T-cell (primary cell): ENCODE measurements at places on chromosomes 1 and 21. TPM values are rescaled to one million over a fixed set of nuclear protein-coding genes. Genes with fewer than 3 reads are reported as not detected.
A peak's percentile ranks its signal among the peaks of the same experiment; 100 is the strongest.

GRCh38 chr1:5504364-5504740, 487.9 kb downstream of the NPHP4 start:
- H3K27ac ChIP-seq: no peak overlapping the region
- DNase-seq: no peak
- H3K4me1 ChIP-seq: no peaks in the 10 kb centered on the region
- no peaks in the 10 kb centered on the region for H3K27me3 ChIP-seq

DNA sequence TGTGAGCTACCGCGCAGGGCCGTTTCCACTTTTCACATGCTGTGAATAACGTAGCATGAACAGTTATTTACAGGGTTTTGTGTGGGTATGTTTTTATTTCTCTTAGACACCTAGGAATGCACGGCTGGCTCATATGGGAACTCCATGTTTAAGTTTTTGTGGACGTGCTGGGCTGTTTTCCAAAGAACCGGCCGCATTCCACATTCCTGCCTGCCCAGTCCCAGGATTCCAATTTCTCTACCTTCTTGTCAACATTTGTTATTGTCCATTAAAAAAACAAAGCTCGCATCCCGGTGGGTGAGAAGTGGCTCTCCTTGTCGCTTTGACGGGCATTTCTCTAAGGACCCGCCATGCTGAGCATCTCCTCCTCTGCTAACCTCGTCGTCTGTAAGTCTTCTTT, 47.1 kb upstream of the LRRC3 start:
- no peaks in the 10 kb centered on the region for H3K27me3 ChIP-seq
- H3K4me3 ChIP-seq: no peak overlapping the region
- H3K36me3 ChIP-seq: no peaks in the 10 kb centered on the region
- no peak for DNase-seq

Gene TNFRSF1B
- 119 TPM for total RNA-seq

- no peak overlapping the region for H3K4me3 ChIP-seq
- no peaks in the 10 kb centered on the region for H3K4me1 ChIP-seq
- H3K27me3 ChIP-seq: no peaks in the 10 kb centered on the region
- H3K27ac ChIP-seq: no peak overlapping the region
- no peak for DNase-seq
Measured at GRCh38 chr1:167054531-167054930, 35.6 kb downstream of the GPA33 start.

Gene TMOD4
- total RNA-seq: 2.9 TPM

DNA sequence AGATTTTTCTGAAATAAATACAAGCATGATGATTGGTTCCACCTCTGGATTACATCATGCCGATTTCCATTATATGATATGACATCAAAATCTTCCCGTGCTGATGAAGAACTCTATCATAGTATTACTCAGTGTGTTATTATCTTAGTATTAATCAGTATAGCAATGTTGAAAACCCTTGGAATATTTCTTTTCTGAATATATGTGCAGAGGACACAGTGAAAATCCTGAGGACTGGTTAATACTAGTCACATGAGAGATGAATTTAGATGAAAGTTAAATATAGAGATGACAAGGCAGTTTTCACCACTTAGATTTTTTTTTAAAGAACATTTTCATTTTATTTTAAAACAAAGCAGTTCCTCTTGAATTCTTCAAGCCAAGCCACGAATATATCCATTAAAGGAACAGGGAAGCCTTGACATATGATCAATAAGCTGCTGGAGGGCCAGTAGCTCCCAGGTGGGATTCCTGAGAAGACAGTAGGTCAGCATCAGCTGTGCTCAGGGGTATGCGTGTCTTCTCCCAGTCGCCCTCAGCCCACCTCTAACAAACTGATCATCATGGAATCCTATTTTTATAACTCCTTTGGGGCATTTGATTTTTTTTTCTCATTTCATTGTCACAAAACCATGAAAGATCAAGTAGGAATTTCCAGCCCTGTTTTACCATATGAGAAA, 56.2 kb upstream of the UBE2U start:
- no peaks in the 10 kb centered on the region for H3K4me1 ChIP-seq
- H3K27me3 ChIP-seq: no peaks in the 10 kb centered on the region
- no peak for DNase-seq

GRCh38 chr1:110672001-110672752, 2.6 kb downstream of the KCNA3 start:
- peaks cover 9% of the 10 kb centered on the region for H3K4me1 ChIP-seq
- H3K4me3 ChIP-seq: peak overlapping the region; percentile 99
- peak; percentile 76 for DNase-seq
- H3K36me3 ChIP-seq: no peaks in the 10 kb centered on the region
- no peaks in the 10 kb centered on the region for H3K27me3 ChIP-seq

Gene RRP1
- 25.7 TPM for total RNA-seq

GRCh38 chr1:38834937-38835827, 24.4 kb downstream of the RRAGC start:
- H3K27me3 ChIP-seq: peaks cover 11% of the 10 kb centered on the region
- H3K36me3 ChIP-seq: peaks cover 9% of the 10 kb centered on the region
- no peaks in the 10 kb centered on the region for H3K4me1 ChIP-seq
- DNase-seq: peak; percentile 14
- no peak overlapping the region for H3K4me3 ChIP-seq
- no peak overlapping the region for H3K27ac ChIP-seq

DNA sequence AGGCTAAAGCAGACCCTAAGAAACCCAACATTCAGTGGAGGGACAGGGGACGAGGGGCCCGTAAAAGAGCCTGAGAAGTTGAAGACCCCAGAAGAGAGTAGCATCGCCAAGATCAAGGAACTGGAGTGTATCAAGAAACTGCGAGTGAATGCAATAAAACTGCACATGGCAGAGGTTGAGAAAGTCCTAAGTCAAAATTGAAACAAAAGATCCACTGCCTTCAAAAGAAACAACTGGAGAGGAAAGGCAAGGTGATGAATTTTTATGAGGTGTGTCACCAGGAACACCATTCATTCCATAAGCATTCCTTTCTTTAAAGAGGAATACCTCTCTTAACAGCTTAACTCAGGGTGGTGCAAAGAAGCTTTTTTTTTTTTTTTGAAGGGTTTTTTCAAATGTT, 38.3 kb upstream of the ADORA3 start:
- no peaks in the 10 kb centered on the region for H3K4me1 ChIP-seq
- no peak for DNase-seq
- H3K36me3 ChIP-seq: no peaks in the 10 kb centered on the region
- H3K27ac ChIP-seq: no peak overlapping the region
- no peak overlapping the region for H3K4me3 ChIP-seq

GRCh38 chr1:207455183-207455754, 1.1 kb downstream of the CR2 start:
- DNase-seq: no peak
- peak overlapping the region; percentile 55 for H3K4me3 ChIP-seq
- H3K36me3 ChIP-seq: no peaks in the 10 kb centered on the region
- peaks cover 17% of the 10 kb centered on the region for H3K4me1 ChIP-seq

Gene PPM1J
- 0.15 TPM for total RNA-seq

Gene CYP4A11
- total RNA-seq: 0.26 TPM

Gene GCSAML
- total RNA-seq: 0.26 TPM

Gene SPRR4
- not detected for total RNA-seq

DNA sequence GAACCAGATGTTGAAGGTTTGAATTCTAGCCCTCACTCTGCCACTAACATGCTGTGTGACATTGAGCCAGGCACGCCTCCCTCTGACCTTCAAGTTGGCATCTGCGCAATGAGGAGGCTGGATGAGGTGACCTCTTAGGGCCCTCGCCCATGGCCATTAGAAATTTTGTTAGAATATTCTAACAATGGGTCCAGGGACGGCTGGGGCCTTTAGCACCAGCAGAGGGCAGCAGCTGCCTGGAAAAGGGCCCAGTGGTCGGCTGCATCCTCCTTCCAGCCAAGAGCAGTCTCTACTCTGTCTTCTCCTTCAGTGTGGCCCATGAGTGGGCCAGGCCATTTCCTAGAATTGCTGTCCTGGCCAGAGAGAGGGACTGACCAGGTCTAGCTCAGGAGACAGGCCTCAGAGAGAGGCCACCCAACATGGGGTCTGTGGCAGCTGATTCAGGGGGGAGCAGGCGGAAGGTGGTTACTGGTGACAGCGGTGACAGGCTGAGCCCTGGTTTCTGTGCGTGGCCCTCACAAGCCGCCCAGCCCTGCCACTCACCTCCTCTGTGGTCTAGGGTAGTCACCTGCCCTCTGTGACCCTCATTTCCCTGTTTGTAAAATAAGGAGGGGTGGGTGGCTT, 101.3 kb upstream of the ACTL8 start:
- H3K4me1 ChIP-seq: no peaks in the 10 kb centered on the region
- no peaks in the 10 kb centered on the region for H3K36me3 ChIP-seq
- H3K27ac ChIP-seq: no peak overlapping the region
- no peaks in the 10 kb centered on the region for H3K27me3 ChIP-seq
- DNase-seq: no peak

- H3K27ac ChIP-seq: no peak overlapping the region
- no peak for DNase-seq
- H3K27me3 ChIP-seq: no peaks in the 10 kb centered on the region
- H3K36me3 ChIP-seq: no peaks in the 10 kb centered on the region
Measured at GRCh38 chr1:55943012-55943411, 636.4 kb downstream of the PLPP3 start.

- no peak for DNase-seq
- no peaks in the 10 kb centered on the region for H3K36me3 ChIP-seq
- no peak overlapping the region for H3K4me3 ChIP-seq
- no peaks in the 10 kb centered on the region for H3K27me3 ChIP-seq
- H3K4me1 ChIP-seq: no peaks in the 10 kb centered on the region
Measured at GRCh38 chr1:225159793-225160192, 230.3 kb downstream of the DNAH14 start.

DNA sequence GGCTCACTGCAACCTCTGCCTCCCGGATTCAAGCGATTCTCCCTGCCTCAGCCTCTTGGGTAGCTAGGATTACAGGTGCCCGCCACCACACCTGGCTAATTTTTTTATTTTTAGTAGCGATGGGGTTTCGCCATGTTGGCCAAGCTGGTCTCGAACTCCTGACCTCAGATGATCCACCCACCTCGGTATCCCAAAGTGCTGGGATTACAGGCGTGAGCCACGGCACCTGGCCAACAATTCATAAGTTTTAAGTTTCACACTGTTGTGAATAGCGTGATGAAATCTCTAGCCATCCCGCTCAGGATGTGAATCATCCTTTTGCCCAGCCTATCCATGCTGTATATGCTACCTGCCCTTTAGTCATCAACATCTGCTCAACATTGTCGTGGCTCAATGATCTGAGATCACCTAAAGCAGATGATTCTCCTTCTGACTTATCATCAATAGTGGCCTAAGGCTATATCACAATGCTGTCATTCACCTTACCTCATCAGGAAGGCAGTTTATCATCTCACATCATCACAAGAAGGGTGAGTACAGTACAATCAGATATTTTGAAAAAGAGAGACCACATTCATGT, 2.6 kb downstream of the PFDN2 start:
- H3K36me3 ChIP-seq: peaks cover 18% of the 10 kb centered on the region
- H3K27ac ChIP-seq: no peak overlapping the region
- no peak overlapping the region for H3K4me3 ChIP-seq
- no peak for DNase-seq
- peaks cover 42% of the 10 kb centered on the region for H3K4me1 ChIP-seq
- no peaks in the 10 kb centered on the region for H3K27me3 ChIP-seq

Gene IFNAR1
- total RNA-seq: 47.4 TPM

GRCh38 chr1:222168621-222169020, 379.3 kb downstream of the HHIPL2 start:
- H3K27me3 ChIP-seq: no peaks in the 10 kb centered on the region
- no peaks in the 10 kb centered on the region for H3K4me1 ChIP-seq
- no peaks in the 10 kb centered on the region for H3K36me3 ChIP-seq
- H3K27ac ChIP-seq: no peak overlapping the region
- DNase-seq: no peak

DNA sequence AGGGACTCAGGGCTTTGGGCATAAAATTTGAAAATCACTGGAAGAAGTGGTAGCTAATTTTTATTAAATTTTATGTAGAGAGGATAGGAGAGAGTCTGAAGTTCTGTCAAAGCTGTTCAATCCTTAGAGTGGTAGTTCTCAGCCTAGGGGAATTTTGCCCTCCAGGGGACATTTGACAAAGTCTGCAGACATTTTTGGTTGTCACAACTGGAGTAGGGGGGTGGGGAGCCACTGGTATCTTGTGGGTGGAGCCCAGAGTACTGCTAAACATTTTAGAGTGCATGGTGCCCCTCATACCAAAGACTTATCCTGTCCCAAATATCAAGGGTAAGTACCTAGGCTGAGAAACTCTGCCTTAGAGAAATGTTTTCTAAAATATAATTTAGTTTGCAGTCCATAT, 30.2 kb downstream of the RASAL2 start:
- no peak overlapping the region for H3K27ac ChIP-seq
- H3K27me3 ChIP-seq: no peaks in the 10 kb centered on the region
- no peak overlapping the region for H3K4me3 ChIP-seq
- H3K36me3 ChIP-seq: no peaks in the 10 kb centered on the region
- H3K4me1 ChIP-seq: no peaks in the 10 kb centered on the region
- no peak for DNase-seq

DNA sequence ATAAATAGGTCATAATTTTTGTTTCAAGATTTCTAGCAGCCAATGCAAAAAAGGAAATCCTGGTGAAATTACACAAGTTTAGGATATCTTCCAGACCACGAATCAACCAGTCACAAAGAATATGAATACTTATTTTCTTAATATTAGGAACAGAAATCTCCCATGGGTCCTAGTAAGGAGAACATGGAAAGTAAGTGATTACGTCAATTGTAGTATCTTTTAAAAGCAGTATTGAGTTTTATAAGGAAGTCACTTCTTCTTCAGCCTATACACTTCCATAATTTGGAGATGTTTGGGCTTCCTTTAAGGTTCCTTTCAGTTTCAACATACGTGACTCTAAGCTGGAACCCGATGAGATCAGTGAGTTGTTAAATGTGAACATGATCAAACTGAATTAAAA, 534.5 kb downstream of the USP25 start:
- no peaks in the 10 kb centered on the region for H3K36me3 ChIP-seq
- no peaks in the 10 kb centered on the region for H3K27me3 ChIP-seq
- H3K27ac ChIP-seq: no peak overlapping the region
- H3K4me3 ChIP-seq: no peak overlapping the region
- DNase-seq: no peak
- no peaks in the 10 kb centered on the region for H3K4me1 ChIP-seq

DNA sequence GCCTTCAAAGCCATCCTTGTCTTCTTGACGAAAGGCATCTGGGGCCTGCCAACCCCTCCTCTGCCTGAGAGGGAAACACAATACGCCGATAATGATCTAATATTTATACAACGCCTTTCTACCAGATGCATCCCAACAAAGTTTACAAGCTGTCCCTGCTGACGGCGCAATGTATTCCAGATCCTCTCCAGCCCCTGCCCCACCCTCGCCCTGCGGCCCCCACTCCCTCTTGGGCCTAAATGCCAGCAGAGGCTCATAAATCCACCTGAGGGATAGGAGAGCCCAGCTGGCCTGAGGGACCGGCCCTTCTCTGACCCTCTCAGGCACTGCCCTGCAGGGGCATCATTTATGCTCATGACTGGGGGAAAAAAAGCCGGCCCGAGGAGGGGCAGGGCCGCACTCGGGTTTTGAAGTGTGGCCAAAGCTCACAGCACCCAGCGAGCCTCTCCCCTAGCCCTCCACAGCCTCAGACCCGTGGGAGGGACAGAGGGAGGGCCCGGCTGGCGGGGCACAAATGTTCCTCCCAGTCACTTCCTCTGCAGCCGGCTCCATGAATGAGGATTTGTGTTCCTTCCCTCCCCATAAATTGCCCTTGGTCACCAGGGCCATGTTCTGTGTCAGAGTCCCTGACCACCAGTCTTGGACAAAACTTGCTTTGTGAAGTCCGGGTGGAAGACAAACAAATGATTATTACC, 140.3 kb downstream of the FOXD2 start:
- no peaks in the 10 kb centered on the region for H3K4me1 ChIP-seq
- H3K27me3 ChIP-seq: no peaks in the 10 kb centered on the region
- H3K36me3 ChIP-seq: no peaks in the 10 kb centered on the region
- no peak overlapping the region for H3K4me3 ChIP-seq

- no peak overlapping the region for H3K4me3 ChIP-seq
- H3K36me3 ChIP-seq: no peaks in the 10 kb centered on the region
- DNase-seq: no peak
- no peaks in the 10 kb centered on the region for H3K27me3 ChIP-seq
Measured at GRCh38 chr1:170445096-170445495, 86.9 kb upstream of the GORAB start.
